ENCODE measurements at places on chromosomes 1 and 21.

- no peak for DNase-seq
These were observed 37.6 kb upstream of the CLSTN1 start for GRCh38 chr1:9861360-9861759.

DNA sequence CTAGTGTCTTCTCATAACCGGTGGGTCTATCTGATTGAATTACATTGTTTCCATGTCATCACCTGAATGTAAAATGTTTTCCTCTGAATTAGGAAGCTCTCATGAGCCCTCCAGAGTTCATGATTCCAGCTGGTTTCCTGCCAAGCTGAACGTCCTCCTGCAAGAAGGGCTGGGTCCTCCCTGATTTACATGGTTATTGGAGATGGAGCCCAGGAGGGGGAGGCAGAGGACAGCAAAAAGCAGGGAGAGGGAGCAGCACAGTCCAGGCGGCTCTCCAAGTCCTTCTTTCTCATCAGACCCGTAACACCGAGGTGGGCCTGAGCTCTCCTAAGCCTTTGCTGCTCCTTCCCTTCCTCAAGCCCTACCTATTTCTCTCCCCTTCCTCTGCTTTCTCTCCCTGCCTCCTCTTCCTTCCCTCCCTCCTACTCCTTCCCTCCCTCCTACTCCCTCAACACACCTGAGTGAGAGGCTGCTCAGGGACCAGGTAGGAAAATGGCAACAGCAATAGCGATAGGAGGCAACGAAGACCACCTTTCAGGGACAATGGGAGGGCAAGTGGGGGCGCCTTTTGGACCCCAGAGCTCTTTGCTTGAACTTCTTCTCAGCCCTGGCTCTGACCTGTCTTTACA is 265.9 kb downstream of the PRDM2 start:
- DNase-seq: peak; percentile 22

GRCh38 chr21:16870103-16870502 is 642.7 kb upstream of the CXADR start:
- no peak for DNase-seq

DNA sequence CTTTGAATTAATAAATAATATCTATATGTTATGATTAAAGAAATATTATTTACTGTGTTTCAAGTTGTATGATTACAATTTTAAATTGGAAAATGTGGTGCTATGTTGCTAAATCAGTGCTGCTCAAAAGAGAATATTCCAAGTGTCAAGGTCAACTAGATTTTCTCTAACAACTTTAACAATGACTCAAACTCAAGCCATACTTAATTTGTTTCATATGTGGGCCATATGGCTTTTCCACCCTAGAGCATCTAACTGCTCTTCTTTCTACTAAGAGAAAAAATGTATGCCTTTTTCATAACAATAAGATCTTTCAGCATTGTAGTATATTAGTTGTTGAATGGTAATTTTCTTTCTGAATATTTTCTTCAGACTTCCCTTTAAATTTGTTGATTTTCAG is 8.3 kb upstream of the SYT14 start:
- DNase-seq: no peak

DNA sequence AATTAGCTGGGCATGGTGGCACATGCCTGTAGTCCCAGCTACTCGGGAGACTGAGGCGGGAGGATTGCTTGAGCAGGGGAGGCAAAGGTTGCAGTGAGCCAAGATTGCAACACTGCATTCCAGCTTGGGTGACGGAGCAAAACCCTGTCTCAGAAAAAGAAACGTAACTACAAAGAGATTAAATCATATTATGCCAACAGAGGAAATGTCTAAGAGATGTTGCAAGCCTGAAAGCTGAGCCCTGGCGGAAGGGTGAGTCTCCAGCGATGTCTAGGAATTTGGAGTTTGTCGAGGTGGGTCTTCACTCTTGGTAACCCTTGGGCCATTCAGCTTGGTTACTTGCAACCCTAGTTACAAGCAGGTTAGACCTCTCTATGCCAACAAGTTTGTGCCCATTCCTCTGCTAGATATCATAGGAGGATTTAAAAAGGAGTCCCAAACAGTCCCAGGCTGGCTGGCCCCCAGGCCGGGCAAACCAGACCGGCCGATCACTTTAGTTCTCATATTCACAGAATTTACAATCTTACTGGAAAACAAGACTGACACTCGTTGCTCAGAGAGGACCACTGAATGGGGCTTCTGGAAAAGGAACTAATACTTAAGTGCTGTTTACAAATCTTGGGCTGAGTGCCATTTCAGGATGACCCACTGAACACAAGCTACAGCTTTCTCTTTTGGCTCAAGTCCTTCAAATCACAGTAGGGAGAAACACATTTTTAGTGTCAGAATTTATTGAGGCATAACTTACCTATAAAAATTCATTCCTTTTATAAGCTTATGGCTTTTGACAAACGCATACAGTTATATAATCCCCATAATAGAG is 27.1 kb downstream of the SLC30A1 start:
- peak; percentile 39 for DNase-seq

DNA sequence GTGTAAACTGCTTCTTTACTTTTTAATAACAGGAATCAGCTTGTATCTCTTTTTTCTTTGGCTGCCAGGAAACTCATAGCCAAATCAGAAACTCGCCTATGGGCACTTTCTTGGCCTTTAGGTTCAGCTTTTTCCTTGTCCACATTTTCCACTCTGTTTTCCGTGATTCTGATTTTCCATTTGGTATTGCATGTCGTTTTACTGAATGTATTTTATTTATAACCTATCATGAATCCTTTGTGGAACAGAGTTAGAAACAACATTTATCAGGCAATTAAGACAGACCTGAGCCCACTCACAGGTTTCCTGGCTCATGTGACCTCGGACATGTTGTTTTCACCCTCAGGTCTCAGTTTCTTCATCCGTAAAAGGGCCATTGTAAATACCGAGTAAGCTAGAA is 5.3 kb upstream of the ECE1 start:
- DNase-seq: no peak

DNA sequence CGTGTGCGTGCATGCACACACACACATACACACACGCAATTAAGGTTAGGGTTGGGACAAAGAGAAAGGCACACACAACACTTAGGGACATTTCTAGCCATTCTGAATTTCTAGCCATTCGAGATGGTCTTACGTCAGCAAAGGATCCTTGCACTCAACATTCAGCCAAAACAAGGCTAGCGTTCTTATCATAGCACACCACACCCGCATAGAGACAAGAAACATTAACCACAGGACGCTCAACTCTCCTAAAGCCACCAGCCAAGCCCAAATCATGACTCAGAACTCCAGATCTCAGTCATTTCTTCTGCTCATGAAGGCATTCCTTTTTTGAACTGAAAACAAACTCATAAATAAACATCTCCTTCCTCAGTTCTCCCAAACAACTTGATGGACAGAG is 106.8 kb downstream of the LMO4 start:
- no peak for DNase-seq

DNA sequence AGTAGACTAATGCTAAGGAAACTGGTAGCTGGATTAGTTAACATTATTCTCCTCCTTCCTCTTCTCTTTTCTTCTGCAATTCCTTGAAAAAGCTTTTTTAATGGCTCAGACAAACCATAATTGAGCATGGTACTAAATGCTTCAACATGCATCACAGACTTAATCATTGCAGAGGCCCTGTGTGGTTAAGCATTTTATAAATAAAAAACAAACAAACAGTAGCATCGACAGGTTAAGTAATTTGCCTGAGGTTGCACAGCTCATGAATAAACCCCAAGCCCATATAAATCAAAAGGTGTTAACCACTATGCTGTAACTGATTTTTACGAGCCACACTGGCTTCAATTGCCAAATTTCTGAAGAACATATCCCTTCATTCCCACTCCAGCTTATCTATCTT is 462.1 kb downstream of the LMO4 start:
- peak; percentile 33 for DNase-seq

DNA sequence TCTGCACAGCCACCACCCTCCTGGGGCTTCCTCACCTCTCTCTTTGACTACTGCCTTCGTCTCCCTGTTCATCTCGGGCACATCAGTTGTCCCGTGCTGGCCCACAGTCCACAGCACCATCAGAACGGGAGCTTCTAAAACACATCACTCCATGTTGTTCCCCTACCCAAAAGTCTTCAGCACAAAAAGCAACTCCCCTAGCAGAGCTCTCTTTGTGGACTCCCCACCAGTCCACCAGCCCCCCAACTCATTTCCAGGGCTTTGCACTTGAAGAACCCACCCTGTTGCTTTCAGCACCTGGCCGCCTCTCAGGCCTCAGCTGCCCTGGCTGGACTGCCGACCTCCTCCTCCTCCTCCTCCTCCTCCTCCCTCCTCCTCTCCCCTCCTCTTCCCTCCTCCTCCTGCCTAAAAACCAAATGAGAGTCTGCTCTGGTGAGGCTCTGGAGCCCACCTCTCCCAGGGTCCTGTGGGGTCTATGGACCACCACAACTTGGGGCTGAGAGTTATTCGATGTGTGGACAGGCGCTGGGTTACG is 251.2 kb upstream of the VAMP3 start:
- DNase-seq: no peak

DNA sequence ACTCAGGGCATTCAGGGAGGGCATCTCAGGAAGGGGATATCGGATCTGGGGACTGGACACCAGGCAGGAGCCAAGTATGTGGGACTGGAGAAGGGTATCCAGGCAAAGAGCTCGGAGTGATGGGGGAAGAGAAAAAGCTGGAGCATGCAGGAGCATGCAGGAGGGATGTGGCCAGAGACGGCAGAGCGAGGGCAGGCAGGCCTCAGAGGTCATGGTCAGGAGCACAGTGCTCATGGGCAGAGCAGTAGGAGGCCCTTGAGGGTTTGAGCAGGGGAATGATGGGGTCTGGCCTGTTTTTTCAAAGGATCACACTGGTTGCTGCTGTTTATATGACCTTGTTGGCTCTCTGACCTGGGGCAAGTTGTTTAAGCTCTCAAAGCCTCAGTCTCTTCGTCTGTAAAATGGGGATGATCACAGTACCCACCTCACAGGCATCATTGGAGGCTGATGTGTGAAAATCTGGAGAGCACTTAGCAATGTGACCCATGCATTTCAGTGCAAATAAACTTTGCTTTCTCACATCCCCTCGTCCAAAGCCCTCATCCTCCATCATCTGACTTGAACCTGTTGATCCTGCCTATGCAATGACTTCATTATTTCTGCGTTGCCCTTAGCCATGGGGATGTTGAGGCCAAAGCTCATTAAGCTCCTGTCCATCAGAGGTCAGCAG is 273.1 kb downstream of the MATN1 start:
- DNase-seq: no peak

GRCh38 chr1:27007909-27008582 is 4.6 kb downstream of the TENT5B start:
- DNase-seq: no peak

DNA sequence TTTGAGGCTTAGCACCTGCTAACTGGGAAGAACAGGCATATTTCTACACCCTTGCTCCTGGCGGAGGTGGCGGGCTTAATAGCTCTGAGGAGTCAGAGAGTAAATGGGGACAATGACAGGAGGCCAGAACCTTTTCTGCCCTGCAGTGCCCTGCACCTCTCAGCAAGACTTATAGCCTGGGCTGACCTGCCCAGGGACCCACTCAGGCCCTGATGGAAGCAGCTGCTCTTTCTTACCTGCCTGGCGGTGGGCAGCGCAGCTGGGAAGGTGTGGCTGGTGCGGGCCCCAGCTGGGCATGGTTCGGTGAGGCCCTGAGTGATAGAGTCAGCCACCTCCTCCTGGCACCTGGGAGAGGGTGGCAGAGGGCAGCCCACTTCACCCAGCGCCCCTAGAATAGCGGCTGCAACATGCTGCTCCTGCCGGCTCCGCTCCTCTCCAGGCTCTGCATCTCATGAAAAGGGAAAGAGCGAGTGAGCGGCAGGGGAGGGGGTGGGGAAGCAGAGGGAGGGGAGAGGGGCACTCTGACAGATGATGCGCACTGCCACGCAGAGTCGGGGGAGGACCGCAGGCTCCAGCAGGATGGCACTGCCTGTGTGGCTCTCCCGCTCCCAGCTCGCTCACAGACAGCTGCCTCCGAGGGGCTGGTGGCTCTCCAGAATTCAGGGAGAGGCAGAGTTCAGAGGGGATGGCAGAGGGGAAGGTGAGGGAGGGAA is at the start of gene RGS8:
Gene RGS8 (minus strand): TSS at position 472 of the 713 bp plus-strand sequence. CDS start 14,938 bp downstream, outside the sequence.
- no peak for DNase-seq

DNA sequence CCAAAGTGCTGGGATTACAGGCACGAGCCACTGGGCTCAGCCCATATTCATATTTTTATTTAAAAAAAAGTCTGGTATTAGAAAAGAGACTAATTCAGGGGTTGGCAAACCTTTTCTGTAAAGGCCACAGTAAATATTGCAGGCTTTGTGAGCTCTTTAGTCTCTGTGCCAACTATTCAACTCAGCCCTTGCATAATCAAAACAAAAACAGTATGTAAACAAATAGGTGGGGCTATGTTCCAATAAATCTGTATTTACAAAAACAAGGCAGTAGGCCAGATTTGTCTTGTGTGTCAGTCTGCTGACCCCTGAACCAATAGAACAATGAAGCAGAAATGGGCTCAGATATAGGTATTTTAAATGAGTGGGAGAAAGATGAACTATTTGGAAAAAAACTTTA is 49.3 kb downstream of the CDC42BPA start:
- no peak for DNase-seq

DNA sequence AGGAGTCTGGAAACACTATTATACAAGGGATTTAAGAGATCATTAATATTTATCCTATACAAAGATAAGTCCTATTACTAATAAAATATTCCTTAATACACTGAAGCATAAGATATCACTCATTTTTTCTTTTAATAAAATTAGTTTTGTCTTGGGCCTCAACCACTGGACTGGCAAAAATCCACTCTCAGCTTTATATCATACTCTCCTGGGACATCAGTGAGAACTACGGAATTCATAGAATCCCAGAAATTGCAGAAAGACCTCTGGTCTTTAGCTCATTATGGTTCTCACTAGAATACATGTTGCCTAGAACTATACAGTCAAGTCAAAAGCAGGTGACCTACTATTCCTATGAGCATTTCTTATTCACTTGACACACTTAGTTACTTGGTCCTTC is 285.0 kb downstream of the LRRC40 start:
- no peak for DNase-seq

DNA sequence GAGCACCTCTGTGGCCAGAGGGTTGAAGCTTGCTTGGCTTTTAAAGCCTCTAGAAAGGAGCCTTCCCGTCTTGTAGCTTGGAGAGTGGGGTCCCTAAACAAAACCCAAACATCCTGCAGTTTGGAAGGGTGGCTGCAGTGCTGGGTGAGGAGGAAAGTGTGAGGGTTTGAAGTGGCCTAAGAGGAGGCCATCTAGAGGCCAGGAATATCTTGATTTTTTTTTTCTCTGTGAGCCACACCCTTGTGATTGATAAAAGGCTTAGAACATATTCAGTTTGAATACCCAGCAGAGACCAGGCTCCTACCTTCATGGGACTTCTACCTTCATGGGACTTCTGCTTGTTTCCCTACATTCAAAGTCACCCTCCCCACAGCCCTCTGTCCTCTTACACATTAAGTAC is 37.3 kb upstream of the PIGV start:
- DNase-seq: no peak

DNA sequence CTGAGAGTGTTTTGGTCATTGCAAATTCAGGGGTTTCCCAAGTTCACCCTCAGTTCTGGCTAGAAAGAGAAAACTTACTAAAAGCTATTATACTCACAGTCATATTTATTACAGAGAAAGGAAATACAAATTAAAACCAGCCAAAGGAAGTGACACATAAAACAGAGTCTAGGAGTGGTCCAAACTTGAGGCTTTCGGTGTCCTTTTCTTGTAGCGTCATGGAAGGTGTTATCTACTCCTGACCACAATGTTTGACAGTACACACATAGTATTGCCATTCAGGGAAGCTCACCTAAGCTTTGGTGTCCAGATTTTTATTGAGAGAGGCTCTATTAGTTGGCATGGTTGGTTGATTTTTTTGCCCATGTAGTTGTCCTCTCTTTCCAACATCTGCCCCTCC is 59.0 kb downstream of the SLC35A3 start:
- DNase-seq: no peak

All from epithelial cell of prostate (primary cell).